ENCODE measurements at places on chromosomes 5 and 9. TPM values are rescaled to one million over a fixed set of nuclear protein-coding genes. Genes with fewer than 3 reads are reported as not detected.
A peak's percentile ranks its signal among the peaks of the same experiment; 100 is the strongest.

GRCh38 chr9:125492719-125493118, 214.3 kb downstream of the MAPKAP1 start:
- no peak for DNase-seq
- H3K27me3 ChIP-seq, result no peaks in the 10 kb centered on the region
- H3K27ac ChIP-seq, result no peak overlapping the region
- H3K4me3 ChIP-seq, result no peak overlapping the region
- H3K36me3 ChIP-seq, result peaks cover 2% of the 10 kb centered on the region

DNA sequence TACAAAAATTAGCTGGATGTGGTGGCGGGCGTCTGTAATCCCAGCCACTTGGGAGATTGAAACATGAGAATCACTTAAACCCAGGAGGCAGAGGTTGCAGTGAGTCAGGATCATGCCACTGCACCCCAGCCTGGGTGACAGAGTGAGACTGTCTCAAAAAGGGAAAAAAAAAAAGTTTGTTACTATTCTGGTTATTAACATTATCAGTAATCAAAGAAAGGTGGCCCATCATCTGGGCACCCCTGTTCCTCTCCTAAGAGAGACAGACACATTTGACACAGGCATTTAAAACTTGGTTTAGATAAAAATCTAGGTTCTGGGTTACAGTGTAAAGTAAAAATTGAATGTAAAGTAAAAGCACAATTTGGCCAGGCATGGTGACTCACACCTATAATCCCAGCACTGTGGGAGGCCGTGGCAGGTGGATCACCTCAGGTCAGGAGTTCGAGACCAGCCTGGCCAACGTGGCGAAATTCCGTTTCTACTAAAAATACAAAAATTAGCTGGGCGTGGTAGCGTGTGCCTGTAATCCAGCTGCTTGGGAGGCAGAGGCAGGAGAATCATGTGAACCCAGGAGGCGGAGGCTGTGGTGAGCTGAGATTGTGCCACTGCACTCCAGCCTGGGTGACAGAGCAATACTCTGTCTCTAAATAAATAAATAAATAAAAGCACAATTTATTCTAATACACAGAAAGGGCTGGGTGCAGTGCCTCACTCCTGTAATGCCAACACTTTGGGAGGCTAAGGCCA, 16.7 kb upstream of the PHYHD1 start:
- H3K27ac ChIP-seq, result peak overlapping the region; percentile 93
- no peak overlapping the region for H3K4me3 ChIP-seq
- no peaks in the 10 kb centered on the region for H3K27me3 ChIP-seq

DNA sequence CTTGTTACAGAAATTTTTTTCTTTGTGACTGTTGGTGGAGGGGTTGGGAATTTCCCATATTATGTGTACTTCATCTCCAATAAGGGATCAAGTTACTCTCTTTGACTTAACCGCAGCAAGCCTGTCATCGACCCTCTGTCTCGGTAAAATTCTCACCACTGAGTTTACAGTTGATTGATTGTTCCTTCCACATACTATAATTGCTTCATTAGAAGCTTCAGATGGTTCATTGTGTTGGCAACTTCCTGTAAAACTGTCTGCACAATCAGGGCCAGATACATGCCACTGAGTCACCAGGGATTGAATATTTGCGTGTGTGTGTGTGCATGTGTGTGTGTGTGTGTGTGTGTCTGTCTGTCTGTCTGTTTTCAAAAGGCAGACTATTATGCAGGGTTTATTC, 176.6 kb downstream of the ZNF462 start:
- no peak for DNase-seq
- no peak overlapping the region for H3K4me3 ChIP-seq
- H3K4me1 ChIP-seq, result no peaks in the 10 kb centered on the region
- H3K27ac ChIP-seq, result no peak overlapping the region
- H3K27me3 ChIP-seq, result no peaks in the 10 kb centered on the region
- no peaks in the 10 kb centered on the region for H3K36me3 ChIP-seq

DNA sequence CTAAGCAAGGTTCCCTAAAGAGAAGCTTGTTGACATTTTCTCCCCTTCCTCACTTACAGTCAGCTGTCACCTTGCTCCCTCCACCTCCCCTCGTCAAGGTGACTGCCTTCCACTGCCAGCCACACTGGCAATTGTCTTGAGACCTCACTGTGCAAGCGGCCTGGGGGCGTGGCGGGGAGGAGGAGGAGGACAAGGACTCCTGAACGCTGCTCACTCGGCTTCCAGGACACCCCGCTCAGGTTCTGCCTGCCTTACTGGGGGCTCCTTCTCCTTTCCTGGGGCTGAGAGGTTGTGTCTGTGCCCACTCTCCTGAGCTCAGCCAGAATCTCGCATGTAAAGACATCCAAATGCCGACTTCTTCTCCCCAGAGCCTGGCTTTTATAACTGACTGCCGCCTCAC, 60.3 kb upstream of the LRRTM2 start:
- H3K4me1 ChIP-seq, result no peaks in the 10 kb centered on the region
- peaks cover 27% of the 10 kb centered on the region for H3K36me3 ChIP-seq
- H3K27ac ChIP-seq, result no peak overlapping the region
- no peaks in the 10 kb centered on the region for H3K27me3 ChIP-seq
- H3K4me3 ChIP-seq, result no peak overlapping the region

DNA sequence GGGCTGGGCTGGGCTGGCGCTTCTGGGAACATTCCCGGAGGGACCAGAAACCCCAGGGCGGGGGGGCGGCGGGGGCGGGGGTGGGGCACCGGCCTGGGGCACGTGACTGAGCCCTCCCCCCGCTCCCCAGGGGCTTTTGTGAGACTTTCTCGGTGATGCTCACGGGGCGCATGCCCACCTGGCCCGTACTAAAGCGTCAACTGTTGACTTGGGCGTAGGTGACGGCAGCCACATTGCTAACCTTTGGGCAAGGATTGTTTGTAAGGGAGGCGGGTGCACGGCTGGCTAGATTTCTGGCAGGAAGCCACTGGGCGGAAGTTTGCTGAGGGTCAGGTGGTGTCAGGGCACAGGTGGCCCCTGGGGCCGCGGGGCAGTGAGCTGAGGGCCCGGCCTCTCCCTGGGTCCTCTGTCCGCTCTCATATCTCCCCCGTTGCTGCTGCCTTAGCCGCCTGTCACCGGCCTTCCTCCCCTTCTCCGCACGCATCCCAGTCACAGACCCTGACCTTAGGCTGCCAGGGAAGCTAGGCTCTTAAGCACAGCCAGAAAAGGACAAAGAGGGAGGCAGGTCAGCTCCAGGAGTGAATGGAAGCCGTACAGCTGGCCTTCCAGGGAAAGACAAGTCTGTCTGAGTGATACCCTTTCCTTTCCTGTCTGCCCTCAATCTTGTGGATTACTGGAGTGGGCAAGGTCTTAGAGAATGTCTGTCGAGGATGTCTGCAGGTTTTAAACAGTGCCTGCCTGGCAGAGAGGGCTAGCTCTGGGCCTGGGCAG, 812 bp downstream of the CACFD1 start:
- DNase-seq, result peak; percentile 92
- H3K27ac ChIP-seq, result peak overlapping the region; percentile 98
- peaks cover 13% of the 10 kb centered on the region for H3K4me1 ChIP-seq
- H3K36me3 ChIP-seq, result no peaks in the 10 kb centered on the region
- peak overlapping the region; percentile 86 for H3K4me3 ChIP-seq

DNA sequence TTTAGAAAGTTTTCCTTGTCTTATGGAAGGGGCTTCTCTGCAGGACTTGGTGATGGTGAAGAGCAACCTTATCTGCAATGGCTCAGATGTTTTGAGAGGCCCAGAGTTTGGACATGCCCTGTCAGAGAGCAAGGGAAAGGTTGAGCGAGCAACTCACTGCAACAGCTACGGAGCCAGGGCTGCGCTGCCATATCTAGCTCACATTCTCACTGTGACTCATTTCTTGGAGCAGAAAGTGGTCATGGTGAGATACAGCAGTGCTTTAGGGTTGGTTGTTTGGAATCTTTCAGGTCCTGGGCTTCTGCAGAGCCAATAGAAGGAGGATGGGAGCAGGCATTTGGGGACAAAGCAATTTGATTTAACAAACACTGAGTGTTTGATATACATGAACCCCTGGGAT, 12.3 kb downstream of the GLRA1 start:
- H3K4me1 ChIP-seq, result no peaks in the 10 kb centered on the region
- no peak overlapping the region for H3K4me3 ChIP-seq
- DNase-seq, result no peak
- no peak overlapping the region for H3K27ac ChIP-seq
- no peaks in the 10 kb centered on the region for H3K36me3 ChIP-seq

GRCh38 chr5:141843156-141843927, 34.9 kb downstream of the PCDH1 start:
- no peak overlapping the region for H3K27ac ChIP-seq
- H3K4me3 ChIP-seq, result no peak overlapping the region
- DNase-seq, result no peak
- H3K36me3 ChIP-seq, result no peaks in the 10 kb centered on the region

- peaks cover 12% of the 10 kb centered on the region for H3K27me3 ChIP-seq
- no peak overlapping the region for H3K27ac ChIP-seq
- H3K36me3 ChIP-seq, result no peaks in the 10 kb centered on the region
- no peak for DNase-seq
Measured at GRCh38 chr5:115796656-115797055, 19.8 kb downstream of the CDO1 start.

DNA sequence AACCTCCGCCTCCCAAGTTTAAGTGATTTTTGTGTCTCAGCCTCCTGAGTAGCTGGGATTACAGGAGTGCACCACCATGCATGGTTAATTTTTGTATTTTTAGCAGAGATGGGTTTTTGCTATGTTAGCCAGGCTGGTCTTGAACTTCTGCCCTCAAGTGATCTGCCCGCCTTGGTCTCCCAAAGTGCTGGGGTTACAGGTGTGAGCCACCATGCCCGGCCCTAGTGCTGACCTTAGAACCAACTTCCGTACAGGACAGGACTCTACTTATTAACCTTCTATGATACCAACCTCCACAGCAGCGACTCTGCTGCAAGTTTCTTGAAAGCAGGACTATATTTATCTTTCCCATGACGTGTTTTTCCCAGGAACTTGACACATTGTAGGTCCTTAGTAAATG, 176.9 kb downstream of the RGS3 start:
- H3K27me3 ChIP-seq, result no peaks in the 10 kb centered on the region
- no peak for DNase-seq
- H3K4me3 ChIP-seq, result no peak overlapping the region

HTR4 gene
- total RNA-seq, result not detected

RELL2 gene
- total RNA-seq, result 12.1 TPM

BARHL1 gene
- not detected for total RNA-seq

ABLIM3 gene
- not detected for total RNA-seq

WDR38 gene
- total RNA-seq, result not detected

ZDHHC21 gene
- 35.5 TPM for total RNA-seq

MCIDAS gene
- not detected for total RNA-seq

Measured in B cell (primary cell).